ENCODE measurements at places on chromosomes 1 and 21.

DNA sequence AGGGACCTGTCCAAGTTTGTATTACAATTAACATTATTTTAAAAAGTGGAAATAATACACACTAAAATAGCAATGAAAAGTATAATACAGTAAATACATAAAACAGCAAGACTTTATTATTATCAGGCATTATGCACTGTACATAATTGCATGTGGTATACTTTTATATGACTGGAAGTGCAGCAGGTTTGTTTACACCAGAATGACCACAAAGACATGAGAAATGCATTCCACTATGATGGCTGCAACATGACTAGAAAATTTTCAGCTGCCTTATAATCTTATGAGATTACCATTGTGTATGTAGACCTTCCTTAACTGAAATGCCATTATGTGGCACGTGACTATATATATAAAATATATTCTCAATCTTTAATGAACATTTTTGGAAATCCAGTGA, 1699.6 kb downstream of the KCNT2 start:
- no peak for DNase-seq

DNA sequence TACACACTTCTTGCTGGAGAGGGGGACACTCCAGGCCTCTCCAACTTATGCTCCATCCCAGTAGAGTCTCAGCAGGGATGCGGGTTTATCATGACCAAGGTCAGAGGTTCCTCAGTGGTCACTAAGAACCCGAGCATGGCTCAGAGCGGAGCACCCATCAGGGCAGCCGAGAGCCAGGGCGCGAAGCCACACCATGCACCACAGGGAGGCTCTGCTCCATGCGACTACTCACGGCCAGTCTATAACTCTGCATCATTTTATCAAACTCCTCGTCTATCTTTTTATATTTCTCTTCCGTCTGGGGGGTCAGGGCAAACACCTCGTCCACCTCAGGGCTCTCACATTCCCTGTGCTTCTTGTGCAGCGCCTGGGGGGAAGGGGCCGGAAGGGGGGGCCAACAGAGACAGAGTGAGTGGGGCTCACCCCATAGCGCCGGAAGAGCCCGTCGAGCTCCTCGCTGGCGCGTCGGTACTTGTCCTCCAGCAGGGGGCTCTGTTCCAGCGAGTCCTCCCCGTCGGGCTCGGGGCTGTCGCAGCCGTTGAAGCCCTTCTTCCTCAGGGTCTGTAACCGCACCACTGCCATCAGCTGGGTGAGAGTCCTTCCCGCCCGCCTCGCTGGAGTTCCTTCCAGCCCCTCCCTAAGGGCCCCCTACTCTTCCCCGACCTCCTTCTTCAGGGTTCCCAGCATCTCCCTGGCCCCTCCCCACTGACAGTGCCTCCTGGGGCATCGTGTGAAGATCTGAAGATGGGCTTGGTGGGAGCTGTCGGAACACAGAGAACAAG, 20.0 kb downstream of the MEF2D start:
- DNase-seq = peak; percentile 67

DNA sequence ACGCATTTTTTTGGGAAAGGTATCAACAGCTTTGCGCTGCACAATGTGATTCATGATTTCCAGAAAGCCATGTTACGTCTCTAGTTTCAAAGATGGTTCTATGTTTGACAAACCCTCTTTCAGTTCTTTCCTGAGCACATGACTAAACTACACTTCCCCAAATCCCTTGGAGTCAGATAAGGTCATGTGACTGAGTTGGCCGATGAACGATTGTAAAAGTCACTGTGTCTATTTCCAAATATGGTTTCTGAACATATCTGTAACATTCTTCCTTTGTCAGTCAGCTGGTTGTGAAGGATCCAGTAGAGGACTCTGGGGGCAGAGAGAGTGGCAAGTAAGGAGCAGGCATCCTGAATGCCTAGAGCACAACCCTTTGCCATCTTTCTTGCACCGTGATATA, 35.4 kb downstream of the TMPRSS15 start:
- no peak for DNase-seq

- DNase-seq = no peak
Measured at GRCh38 chr1:33182896-33183295, 1.1 kb upstream of the TRIM62 start.

GRCh38 chr1:234584926-234585325, 25.1 kb downstream of the IRF2BP2 start:
- no peak for DNase-seq

- no peak for DNase-seq
Measured at GRCh38 chr1:5570931-5571330, 421.3 kb downstream of the NPHP4 start.

- DNase-seq = no peak
Measured at GRCh38 chr1:153513023-153513422, 22.8 kb downstream of the S100A6 start.

GRCh38 chr21:37970548-37970947, 54.3 kb upstream of the KCNJ6 start:
- DNase-seq = no peak

DNA sequence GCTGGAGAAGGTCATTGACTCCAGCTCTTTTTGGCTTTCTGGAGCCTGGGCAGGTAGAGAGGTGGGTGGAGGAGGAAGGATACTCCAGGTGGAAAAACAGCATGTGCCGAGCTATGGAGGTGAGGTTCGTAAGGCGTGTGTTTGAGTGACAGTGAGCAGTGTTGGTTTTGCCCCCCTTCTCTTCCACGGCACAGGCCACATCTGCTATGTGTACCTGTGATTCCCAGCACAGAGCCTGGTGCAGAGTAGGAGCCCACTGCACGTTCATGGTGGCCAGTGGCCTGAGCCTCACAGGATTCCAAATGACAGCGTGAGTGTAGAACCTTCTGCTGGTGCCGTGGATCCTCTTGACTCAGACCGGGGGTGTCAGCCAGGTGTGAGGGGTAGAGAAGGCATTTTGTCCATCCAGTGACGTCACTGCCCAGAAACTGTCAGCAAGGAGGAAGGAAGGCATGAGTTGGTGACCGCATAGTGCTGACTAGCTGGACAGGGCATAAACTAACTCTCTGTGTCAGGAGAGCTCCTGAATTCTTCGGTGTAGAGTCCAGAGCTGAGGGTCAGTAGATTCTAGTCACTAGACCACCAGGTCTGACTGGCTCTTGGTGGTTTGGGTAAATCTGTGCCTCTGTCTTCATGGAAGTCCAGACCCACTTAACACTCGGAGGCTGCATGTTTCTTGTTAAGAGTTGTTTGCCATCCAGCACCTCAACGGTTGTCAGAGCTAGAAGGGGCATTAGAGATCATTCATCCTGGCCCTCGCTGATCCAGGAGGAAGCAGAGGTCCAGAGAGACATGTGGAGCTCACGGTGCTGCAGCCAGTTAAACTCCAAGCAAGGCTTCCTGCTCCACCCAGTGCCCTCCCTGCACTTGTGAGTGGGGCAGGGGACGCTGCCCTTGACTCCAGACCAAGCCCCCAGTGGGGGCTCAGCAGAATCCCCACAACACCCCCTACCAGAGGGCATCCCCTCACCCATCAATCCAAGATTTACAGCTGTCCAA, 3.8 kb downstream of the QSOX1 start:
- no peak for DNase-seq

DNA sequence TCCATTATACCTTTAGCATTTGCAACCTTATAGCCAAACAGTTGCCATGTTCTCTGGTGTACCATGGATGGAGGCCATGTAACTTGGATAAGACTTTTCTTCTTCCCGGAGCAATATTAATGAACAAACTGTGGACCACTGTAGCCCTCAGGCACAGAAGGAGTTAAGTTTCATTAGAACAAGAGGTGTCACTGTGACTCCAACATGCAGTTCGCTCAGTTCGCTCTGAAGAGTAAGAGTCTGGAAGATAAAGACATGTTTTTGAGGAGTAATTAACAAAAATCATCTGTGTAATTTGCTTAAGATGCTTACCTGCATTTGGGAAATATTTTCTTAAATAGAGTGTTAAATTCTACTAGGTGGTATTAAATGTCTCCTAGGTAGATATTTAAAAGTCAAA, 4.1 kb downstream of the KIF26B start:
- no peak for DNase-seq

DNA sequence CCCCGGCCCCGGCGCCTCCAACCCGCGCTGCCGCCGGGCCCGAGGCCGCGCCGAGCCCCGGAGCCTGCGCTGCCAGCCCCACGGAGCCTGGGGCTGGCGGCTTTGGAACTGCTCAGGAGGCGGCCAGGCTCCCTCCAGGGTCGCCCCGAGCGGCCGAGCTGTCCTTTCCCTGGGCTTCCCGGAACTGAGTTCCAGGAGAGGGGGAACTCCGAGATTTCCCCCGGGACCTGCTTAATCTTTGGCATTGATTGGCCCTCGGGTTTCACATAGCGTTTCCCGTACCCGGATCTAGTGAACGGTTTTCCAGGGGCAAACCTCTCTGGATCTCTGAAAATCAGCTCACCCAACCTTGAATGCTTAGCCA, 504 bp downstream of the H6PD start:
- DNase-seq = no peak

DNA sequence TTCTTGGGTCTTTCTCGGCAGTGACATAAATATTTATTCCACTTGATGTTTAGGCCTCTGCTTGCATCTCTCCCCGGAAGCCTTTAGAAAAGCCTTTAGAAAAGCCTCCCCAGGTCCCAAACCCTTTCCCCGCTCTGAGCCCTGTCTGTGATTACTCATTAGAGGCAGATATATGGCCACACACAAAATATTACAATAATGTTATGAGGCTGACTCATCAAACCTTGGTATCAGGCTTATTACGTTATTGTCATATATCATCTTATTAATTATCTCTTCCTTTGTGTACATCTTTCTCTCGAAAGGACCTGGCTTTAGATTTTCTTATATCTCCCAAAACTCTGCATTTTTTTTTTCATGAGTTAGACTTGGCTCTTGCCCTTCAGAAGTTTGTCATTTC, 69.5 kb downstream of the FGGY start:
- DNase-seq = no peak

DNA sequence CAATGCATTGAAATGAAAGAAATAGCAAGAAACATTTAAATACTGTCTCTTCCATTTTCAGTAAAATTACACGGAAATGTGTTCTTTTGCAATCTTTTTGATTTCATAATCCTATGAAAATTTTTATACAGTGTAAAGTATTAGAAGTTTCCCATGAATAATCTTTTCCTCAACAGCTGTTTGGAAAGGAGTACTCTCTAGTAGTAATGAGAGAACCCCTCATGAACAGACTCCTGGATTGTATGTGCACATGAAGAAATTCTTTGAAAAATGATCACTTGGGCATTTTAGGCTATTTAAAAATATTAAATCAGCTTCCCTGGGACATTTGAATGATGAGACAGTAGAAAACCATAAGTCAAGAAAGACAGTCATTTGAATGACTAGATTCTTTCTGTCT, 64.4 kb downstream of the LHX9 start:
- DNase-seq = no peak

GRCh38 chr21:23394458-23394857, 2212.8 kb downstream of the MRPL39 start:
- DNase-seq = no peak

DNA sequence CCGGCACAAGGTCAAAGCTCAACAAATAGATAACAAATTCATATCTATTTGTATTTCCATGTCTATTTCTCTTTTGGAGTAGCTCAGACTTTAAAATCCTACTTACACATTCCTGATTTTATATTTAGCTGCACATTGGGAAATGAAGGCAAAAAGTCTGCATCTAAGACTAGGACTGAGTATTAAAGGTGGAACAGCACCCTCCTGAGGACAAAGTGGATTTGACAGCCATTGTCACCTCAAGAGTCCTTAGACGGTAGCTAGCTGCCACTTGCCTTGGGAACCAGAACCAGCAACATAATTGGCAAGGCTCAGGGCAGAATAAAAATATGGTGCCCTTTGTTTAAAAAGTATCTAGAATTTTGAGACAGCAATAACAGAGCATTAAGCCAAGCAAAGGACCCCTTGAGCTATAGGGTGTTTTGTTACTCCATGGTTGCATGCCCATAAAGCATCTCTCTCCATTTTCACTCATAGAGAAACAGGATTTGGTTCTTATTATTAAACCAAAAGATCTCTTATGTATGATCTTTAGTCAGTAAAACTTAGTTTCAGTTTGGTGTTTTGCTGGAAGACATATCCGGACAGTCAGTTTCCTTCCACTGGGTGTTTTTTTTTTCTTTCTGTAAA, 30.0 kb upstream of the SGIP1 start:
- no peak for DNase-seq

- DNase-seq = no peak
Measured at GRCh38 chr21:35284199-35284598, 235.1 kb upstream of the RUNX1 start.

DNA sequence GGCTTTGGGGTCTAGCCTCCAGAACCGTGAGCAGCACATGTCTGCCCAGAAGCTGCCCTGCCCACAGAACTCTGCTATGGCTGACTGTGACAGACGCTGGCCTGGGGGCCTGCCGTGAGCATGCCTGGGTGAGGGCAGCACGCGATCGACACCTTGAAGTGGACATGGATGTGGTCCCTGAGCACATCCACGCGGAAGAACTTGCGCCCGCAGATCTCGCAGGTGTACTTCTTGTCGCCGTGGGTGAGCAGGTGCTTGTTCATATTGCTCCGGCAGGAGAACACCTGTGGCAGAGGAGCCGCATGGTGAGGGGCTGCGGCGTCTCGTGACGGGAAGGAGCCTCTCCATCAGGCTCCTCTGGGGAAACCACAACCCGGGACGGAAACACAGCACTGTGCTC, 56.0 kb downstream of the PRDM15 start:
- DNase-seq = no peak

DNA sequence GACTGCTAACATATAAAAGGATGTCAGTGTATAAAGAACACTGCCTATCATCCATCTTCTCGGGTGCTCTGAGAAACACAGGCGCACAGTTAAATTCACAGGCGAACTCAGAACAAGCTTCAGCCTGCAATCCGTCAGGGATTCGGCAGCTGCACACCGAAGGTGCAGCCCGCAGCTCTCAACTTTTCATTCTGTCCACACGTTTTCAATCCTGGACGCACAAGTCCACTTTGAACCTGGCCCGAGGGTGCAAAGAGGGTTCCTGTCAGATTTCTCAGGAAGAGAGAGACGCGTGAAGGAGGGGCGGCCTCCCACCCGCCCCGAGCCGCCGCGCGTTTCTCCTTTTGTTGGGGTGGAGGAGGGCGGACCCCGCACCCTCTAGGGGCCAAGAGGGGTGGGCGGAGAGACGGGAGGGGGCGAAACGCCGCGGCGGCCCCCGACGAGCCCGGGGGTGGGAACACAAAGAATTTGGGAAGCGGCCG, 724 bp downstream of the DOCK7 start:
- DNase-seq = peak; percentile 7

GRCh38 chr1:226697151-226697928, 41.7 kb downstream of the ITPKB start:
- no peak for DNase-seq

DNA sequence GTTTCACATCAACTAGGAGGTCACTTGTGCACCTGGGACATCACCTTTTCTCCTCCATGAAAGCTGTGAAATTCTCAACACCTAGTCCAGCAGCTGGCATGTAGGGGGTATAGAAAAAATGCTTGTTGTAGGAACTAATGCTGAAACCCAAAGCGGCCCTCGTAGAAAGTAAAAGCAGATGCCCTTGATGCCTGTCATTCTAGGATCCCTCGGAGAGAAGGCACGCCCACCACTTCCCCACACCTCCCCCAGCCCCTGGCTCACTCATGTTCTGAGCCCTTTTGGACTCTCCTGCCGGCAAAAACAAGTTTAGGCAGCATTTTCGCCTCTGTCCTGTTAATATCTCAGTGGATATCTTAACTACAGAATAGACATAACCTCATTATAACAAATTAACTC, 36.5 kb downstream of the RIPK4 start:
- no peak for DNase-seq

Data from activated CD8-positive, alpha-beta memory T cell treated with anti-CD3 and anti-CD28 coated beads for 1 hour (primary cell).